ENCODE measurements at places on chromosomes 4 and X. TPM values are rescaled to one million over a fixed set of nuclear protein-coding genes. Genes with fewer than 3 reads are reported as not detected.

AMOT gene
- 7.0 TPM for total RNA-seq

CXCL11 gene
- total RNA-seq = not detected

DNA sequence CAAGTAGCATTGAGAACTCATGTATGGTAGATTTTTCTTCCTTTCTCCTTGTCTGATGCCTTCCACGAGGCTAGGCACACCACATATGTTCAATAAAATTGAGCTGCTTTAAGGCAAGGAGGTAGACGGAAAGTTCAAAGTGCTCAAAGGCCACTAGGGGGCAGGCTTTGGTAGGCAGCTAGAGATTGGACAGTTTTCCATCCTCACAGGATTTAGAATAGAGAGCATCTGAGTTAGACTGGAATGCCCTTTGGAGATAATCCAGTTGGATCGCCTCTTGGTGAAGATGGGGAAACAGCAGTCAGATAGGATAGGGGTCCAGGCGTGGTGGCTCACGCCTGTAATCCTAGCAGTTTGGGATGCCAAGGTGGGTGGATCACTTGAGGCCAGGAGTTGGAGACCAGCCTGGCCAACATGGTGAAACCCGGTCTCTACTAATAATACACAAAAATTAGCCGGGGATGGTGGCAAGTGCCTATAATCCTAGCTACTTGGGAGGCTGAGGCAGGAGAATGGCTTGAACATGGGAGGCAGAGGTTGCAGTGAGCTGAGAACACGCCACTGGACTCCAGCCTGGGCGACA lies 30.4 kb downstream of the ELF4 start:
- DNase-seq = peak; percentile 67

DNA sequence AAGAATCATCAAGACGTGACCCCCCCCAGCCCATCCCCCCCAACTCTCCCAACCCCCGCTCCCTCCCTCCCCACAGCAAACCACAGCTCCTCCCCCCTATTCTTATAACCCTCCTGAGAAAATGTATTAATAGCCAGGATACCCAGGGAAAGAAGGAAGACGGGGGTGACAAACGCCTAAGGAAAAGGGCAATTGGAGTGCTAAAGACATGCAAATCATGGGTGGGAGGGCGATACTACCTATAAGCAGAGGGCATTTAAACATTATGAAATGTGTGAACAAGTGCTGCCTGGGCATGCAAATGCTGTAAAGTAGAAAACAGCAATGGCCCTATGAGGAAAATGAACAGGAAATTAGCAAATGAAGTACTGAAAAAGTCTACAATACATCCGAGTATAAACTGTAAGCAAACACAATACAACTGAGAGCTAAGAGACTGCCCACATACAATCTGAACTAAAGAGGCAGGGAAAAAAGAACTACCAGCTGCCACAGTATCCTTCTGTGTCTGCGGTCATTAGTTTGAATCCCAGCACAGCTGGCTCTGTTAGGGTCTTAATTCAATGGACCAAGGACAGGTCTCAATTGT lies 2.4 kb downstream of the CXXC4 start:
- no peak for DNase-seq

DNA sequence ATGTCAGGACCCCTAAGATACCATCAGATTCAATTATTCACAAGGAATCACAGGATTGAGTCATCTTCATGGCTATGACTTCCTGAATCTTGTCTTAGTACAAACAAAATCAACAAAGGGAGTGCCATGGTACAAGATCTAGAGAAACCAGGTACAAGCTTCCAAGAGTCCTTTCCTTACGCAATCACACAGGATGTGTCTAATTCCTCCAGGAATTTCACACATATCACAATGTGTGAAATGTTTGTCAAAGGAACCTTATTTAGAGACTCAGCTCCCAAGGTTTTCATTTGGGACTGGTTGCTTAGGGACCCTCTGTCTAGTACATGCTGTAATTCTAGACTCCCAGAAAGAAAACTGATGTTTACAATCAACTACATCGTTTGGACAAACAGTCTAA lies 83.0 kb downstream of the MAB21L2 start:
- no peak for DNase-seq
